ENCODE measurements at places on chromosomes 5 and 9.

GRCh38 chr5:958701-959571 lies 49.7 kb upstream of the NKD2 start:
- peak; percentile 97 for DNase-seq

GRCh38 chr5:170278611-170279458 lies 18.7 kb downstream of the LCP2 start:
- DNase-seq, result no peak

DNA sequence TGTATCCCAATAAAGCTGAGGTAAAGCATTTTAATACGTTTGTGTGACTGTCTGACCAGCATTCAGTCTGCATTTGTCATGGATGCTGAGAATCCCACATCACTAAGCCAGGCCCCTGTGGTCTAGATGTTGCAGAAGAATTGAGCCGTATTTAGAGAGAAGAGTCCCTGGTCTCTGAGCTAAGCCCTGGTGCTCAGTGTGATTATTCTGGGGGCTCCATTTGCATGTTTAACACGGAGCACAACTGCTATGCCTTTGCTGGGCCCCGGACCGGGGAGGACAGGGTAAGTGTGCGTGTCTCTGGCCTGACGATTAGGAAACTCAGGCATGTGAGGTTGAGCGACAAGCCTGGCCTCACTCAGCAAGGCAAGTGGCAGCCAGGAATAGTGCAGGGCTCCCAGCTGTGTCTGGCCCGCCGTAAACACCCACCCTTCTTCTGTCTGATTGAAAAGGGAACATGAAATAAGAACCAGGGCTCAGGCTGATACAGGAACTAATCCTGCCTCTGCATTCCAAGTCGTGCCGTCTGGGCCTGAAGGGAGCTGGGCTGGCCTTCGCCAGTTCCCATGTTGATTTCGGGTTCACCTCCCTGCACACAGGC lies 22.3 kb downstream of the FAM78A start:
- no peak for DNase-seq

- no peak for DNase-seq
These were observed 111.6 kb downstream of the CACNA1B start for GRCh38 chr9:137989156-137989555.

GRCh38 chr5:39955156-39955555 lies 530.4 kb upstream of the DAB2 start:
- DNase-seq, result no peak

GRCh38 chr5:143316844-143317631 lies 86.4 kb downstream of the NR3C1 start:
- no peak for DNase-seq

- DNase-seq, result no peak
These were observed 9.9 kb downstream of the REEP2 start for GRCh38 chr5:138448481-138449398.

DNA sequence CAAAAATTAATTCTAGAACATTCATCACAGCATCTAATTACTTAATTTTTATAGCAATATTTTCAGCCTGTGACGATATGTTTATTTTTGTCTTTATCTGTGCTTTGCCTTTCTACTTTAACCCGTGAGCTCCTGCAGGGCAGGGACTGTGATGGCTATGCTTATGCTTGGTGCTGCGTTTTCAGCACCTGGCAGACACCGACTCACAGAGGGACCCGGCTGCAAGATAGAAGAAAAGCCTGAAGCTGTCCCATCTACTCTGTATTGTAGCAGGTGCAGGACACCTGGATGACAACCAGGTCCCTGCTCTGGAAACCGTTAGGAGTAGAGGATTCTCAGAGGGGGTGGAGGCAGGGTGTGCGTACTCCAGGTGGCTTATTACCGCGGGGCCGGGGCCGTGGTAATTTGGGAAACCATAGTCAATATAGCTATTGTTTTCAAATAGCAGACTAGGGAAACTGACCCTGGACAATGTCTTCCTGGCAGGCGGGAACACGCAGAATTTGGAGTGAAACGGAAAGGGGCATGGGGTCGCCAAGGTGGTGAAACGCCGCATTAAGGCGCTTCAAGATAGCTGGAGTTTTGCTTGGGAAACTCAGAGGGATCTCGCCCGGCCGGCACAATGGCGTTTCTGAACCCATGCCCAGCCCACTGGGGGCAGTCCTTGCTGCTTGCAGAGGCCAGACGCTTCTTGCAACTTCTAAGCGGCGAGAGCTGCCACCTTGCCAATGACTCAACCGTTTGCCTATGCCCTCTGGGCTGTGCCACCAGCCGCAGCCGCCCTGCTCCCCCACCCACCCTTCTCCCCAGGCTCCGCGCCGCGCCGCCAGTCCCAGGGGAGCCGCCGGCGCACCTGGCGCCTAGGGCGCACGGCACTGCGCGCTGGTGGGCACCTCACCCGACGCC lies 140.1 kb upstream of the PALM2AKAP2 start:
- DNase-seq, result peak; percentile 48

Measured in left lobe of liver (tissue), 2 donors.